ENCODE measurements at places on chromosomes 3 and 15.

GRCh38 chr3:113210604-113211329 is 590 bp upstream of the BOC start:
- no peak for DNase-seq

DNA sequence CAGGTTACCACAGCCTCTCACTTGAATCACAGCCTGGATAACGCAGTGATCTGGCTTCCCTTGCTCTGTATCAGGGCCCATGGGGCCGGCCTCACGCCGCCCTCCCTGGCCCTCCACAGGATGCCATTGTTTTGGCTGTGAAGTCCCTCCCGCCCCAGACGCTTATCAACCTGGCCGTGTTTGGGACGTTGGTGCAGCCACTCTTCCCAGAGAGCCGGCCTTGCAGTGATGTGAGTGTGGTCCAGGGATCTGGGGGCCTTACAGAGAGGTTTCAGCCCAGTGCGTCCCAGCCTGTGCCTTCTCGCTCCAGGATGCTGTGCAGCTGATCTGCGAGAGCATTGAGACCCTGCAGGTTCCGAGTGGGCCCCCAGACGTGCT is 6.6 kb downstream of the VWA5B2 start:
- no peak for DNase-seq

DNA sequence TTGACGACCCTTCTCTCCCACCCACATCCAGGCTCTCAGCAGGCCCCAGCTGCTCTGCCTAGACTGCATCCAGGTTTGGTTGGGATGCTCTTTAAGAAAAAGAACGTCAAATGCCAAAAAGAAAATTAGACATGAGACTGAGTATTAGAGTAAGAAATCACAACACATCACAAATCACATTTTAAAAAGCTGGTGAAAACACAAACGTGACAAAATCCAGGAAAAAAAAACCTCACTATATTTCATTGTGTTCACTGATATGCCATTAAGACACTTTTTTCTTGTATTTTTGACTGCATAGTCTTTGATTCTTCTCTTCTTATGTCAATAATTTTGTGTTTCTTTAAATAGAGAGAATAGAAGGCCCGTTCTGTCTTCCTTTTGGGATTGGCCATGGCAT is 243.7 kb downstream of the TLE3 start:
- no peak for DNase-seq

- no peak for DNase-seq
Measured at GRCh38 chr3:144433006-144433405, 461.4 kb downstream of the DIPK2A start.

DNA sequence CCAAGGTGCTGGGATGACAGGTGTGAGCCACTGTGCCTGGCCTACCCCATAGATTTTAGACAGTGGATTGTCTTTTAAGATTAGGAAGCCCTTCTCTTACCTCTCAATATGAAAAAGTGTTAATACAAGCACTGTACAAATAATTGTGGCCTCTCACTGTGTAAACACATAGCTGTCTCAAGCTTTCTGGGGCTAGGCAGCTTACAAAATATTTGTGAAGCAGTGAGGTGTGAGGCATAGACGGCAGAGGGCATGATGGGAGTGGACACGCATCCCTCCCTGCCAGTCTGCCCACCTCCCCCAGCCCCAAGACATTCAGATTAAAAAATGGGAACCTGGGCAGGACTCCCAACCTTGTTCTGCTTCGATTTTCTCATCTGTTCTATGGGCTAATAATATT is 34.6 kb downstream of the SQOR start:
- DNase-seq = no peak

- no peak for DNase-seq
Measured at GRCh38 chr3:105101603-105102002, 265.1 kb upstream of the ALCAM start.

DNA sequence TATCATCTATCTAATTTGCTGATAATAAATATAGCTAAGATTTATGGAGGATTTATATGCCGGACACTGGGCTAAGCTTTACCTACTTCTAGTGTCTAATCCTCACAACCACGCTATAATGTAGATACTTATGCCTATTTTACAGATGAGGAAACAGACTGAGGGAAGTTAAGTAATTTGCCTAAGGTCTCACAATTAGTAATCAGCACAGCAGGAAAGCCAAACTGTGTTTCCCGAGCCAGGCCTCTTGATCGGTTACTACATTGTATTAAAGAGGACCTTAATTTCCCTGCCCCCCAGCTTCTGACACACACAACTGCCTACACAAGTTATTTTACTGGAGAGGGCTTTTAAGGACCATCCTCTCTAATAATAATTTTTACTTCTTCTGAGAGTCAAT is 40.9 kb downstream of the ONECUT1 start:
- no peak for DNase-seq

DNA sequence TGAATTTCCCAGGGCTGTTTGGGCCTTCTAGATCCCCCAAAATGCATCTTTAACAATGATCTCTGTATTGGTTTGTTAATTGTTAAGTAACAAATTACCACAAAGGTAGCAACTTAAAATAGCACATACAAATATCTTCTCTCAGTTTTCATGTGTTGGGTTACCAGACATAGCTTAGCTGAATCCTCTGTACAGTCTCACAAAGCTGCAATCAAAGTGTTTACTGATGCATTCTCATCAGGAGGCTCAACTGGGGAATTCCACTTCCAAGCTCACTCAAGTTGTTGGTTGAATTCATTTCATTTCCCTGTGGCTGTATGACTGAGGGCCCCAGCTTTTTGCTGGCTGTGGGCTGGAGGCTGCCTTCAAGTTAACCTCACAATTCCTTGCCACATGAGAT is 297.6 kb downstream of the RPLP1 start:
- DNase-seq = no peak

DNA sequence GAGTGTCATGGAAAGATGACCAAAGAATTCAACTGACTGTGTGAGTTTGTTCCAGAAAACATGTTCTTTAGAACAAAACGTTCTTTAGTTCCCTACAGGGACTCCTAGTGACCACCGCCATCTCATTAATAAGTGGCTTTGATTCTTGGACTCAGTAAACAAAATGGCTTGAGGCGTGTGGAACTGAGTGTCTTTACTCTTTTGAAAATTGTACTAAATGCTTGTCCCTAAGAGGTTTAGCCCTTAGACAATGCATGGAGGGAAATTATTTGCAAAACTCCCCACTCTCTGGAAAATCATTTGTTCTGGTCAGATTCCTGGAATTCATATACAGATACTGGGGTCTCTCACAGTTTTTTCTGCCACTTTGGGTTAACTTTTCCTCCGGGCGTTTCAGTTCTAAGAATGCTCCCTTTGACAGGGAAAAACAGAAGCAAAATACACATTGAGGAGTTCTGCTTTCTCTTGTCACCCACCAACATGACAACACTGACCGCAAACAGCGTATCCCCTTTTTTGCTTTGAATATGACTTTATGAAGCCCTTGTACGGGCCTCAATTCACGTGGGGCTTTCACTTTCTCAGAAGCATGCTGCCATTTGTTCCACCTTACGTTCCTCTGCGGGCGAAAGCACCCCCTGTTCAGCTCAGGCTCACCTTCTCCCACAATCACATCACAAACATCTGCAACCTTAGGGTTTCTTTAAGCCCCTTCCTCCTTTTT is 15.3 kb upstream of the NRROS start:
- DNase-seq = no peak

Data from stimulated activated CD4-positive, alpha-beta T cell treated with anti-CD3 and anti-CD28 coated beads, Interleukin-1b, Interleukin-23, amount 100 ng/mL, for 4 hours (primary cell).